ENCODE measurements at places on chromosomes 6 and 20.

- no peak for DNase-seq
Measured at GRCh38 chr6:133456439-133456838, 215.3 kb downstream of the EYA4 start.

DNA sequence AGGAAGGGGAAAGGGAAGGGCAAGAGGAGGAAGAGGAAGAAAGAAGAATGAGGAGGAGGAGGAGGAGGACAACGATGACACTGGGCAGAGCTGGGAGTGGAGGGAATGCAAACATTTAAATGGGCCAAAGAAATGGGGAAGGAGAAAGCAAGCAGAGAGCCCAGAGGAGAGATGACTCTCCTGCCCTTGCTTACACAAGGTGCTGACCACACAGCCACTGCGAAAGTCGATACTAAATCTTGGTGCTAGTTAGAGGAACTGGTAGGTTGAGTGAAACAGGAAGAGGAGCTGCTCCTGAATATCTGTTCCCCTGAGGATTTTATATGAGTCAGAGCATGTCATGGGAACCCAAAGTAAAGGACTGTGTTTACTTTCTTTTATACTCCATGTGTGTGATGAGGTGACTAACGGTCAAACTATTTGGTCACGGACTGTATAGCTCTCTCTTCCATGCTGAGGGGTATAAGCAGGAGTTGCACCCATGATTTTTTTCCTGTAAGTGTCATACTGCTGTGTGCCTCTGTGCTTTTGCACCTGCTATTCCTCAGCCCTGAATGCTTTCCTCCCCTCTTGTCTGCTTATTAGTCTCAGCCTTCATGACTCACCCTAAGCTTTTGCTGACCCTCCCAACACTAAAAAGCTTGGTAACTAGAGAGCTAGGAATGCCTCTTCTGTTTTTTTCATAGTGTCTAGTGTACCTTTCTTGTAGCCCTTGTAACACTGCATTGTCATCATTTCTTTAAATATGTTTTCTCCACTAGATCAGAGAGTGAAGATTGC is 9.5 kb upstream of the PAQR8 start:
- DNase-seq, result no peak

GRCh38 chr20:37298190-37298939 is 8.9 kb downstream of the MANBAL start:
- DNase-seq, result no peak

- no peak for DNase-seq
Measured at GRCh38 chr6:39707962-39708683, 17.1 kb downstream of the KIF6 start.

DNA sequence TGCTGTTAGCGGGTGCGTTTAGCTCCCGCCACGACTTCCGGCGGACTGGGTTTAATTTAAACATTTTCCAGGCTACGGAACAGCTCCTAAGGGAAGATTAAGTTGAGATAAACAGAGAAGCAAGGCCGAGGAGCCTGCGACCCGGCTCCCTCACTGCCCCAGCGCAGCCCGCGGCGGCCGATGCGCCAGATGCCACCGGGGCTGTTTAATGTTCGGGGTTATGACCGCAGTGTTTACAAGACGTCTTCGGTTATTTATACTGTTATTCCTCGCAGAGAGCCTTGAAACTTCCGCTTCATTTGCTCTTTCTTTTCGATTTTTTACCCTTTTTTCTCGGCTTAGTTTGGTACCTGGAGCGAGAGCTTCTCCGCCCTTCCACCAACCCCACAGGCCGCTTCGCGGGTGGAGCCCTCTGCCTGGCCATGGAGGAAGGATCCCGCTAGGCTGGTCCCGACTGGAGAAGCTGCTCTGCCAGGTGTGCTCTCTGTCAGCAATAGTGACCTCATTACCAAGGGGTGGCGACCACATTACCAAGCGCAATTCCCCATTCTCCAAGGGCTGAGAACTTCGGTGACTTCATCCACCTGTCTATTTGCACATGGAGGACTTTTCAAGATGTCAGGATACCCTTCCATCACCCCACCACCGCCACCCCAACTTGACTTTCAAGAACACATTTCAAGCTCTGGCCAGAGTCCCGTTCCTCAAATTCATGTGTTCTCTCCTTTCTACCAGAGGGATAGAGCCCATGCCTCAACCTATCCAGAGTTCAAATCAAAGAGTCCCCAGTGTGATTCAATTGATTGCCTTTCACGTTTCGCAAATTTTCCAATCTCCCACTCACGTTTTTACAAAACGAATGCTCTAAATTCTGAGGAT is 4.1 kb downstream of the TCF21 start:
- DNase-seq, result no peak

- DNase-seq, result no peak
Measured at GRCh38 chr6:25787428-25787827, 32.9 kb downstream of the SLC17A4 start.

GRCh38 chr6:167644412-167645132 is 182.1 kb upstream of the AFDN start:
- no peak for DNase-seq
